EH (cell line): ENCODE measurements at places on chromosomes 13 and 19.

GRCh38 chr13:49464621-49465325 lies 20.7 kb downstream of the SETDB2 start:
- peak; percentile 49 for DNase-seq

- peak; percentile 88 for DNase-seq
These were observed 9.7 kb downstream of the DEDD2 start for GRCh38 chr19:42207767-42208271.

DNA sequence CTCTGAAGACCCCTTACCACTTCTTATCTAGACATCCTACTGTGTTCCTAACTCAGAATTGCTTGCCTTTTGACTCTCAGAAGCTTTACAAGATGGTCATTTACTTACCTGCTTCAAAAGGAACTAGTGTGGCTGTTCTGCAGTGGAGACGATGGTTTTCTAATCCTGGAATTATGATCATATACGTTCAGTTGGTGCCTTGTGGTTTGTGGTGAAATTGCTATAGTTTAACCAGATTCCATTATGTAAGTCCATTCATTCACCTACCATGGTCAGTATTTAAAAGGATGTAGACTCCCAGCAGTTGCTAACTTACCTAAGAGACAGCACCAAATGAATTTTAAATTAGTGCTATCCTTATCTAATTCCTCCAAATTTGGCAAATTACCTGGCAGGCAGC lies 210.9 kb downstream of the SHISA2 start:
- no peak for DNase-seq

DNA sequence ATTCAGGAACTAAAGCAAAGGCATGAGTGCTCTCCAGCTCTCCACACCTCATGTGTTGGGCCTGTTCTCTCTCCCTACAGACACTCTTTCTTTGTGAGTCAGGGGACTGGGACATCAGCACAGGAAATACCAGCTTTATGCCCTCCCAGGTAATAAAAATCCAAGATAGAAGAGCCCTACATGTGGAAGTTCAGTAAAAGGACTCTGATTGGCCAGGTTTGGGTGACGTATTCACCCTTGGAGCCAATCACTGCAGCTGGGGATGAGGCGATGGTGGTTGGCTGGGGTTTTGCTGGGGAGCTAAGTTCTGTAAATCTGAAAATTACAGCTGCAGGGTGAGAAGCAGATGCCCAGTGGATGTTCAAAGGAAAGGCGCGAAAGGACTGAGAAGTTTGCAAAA lies 32.5 kb downstream of the CCDC70 start:
- peak; percentile 22 for DNase-seq

DNA sequence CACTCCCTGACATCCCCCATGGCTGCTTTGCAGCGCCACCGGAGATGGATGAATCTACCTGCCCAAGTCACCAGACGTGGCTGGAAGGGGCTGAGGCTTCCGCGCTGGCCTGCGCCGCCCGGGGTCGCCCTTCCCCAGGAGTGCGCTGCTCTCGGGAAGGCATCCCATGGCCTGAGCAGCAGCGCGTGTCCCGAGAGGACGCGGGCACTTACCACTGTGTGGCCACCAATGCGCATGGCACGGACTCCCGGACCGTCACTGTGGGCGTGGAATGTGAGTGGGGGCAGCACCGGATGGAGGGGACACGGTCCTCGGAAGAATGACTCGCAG lies 4.6 kb downstream of the ICAM5 start:
- no peak for DNase-seq

DNA sequence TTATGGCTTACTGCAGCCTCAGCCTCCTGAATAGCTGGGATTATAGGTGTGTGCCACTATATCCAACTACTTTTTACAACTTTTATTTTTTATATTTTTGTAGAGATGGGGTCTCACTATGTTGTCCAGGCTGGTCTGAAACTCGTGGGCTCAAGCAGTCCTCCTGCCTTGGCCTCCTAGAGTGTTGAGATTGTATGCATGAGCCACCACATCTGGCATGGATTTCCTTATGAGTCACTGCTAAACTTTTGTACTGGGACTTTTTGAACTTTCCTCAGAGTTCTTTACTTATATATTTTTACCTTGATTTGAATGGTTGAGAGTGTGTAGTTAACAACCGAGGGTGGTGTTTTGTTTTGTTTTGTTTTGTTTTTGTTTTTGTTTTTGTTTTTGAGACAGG lies 33.4 kb downstream of the DNAJC3 start:
- DNase-seq, result peak; percentile 61

GRCh38 chr13:20303636-20304035 lies 71.5 kb upstream of the GJB6 start:
- DNase-seq, result peak; percentile 84

DNA sequence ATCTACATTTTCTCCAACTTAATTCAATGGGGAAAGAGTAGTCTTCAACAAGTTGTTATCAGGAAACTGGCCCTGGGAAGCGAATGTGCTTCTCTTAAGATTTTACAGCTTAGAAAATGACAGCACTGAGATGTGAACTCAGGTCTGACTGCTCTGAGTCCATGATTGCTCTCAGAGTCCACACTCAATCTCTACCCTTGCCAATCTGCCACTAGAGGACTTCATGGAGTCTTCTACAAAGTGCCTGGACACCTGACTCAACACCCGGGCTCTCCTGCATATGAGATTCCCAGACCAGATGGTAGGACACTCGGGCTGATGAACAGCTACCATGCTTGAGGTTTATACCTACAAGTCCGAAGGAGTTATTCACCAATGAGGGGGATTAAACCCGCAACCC lies 74.8 kb downstream of the ABCC4 start:
- no peak for DNase-seq

- no peak for DNase-seq
These were observed 10.0 kb downstream of the PMIS2 start for GRCh38 chr19:35595928-35596327.

DNA sequence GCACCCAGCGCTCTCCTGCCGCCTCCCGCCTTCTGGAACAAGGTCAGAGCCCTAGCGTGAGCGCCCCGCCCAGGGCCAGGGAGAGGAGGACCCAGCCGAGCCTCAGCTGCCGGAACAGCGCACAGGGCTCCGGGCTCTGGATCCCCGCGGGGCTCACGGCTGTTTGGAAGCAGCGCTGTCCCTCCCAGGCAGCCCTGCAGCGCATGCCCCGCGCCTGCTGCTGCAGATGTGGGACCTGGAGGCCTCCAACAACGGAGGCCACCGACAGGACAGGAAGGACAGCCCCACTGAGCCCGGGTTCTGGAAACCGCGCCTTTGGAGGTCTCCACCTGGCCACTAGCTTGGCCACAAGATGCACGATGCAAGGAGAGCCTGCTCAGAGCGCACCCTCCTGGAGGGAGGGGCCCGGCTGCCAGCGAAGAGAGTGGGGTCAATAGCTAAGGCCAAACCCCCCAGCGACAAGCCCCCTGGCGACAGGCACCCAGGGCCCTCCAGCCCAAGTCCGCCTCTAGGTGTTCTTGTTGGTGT lies 12.6 kb downstream of the ZSCAN18 start:
- DNase-seq, result no peak

DNA sequence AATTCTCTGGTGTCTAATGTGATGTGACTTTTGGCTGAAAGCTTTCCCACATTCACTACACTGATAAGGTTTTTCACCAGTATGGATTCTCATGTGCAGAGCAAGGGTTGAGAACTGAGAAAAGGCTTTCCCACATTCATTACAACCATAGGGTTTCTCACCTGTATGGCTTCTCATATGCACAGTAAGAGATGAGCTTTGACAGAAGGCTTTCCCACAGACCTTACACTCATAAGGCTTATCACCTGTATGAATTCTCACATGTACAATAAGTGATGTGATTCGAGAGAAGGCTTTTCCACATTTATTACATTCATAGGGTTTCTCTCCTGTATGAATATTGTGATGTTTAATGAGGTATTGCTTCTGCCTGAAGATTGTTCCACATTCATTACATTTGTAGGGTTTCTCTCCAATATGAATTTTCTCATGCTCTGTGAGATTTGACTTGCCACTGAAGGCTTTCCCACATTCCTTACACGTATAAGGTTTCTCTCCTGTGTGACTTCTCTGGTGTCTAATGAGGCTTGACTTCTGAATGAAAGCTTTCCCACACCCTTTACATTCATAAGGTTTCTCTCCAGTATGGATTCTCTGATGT lies 14.0 kb downstream of the ZNF260 start:
- peak; percentile 3 for DNase-seq

DNA sequence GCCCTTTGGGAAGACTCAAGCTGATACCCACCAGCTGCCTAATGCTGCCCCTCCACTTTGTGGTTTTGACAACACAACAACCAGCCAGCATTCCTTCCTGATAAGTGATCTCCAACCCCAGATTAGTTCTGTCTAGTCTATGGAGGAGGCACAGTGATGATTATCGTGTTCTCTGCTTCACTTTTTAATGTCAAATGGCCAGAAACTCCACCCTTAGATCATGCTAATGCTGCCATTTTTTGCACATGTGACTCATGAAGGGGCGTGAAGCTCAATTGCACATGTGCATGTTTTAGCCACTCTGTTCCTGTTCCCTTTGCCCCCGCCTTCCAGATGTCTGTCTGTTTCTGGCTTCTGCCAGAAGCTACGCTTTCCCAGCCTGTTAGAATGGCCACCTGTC lies 199.8 kb downstream of the COG6 start:
- DNase-seq, result no peak

- DNase-seq, result no peak
These were observed 1139.3 kb downstream of the DIAPH3 start for GRCh38 chr13:59024434-59024833.

- no peak for DNase-seq
These were observed 349.3 kb upstream of the SPRY2 start for GRCh38 chr13:80690208-80690607.

DNA sequence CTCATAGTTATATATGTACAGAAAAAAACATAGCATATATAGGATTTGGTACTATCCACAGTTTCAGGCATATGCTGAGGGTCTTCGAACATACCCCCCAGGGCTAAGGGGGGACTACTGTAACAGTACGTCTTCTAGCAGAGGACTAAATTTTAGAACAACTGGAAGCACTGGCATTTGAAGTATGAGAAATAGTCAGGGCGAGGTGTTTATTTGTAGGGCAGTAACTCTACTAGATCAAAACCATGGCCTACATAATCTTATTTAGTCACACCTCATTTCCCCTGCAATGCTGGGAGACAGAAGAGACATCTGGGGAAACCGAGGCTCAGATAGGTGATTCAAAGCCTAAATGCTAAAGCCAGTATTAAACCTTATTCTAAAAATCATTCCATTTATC lies 245.6 kb downstream of the DCT start:
- no peak for DNase-seq
